ENCODE measurements at places on chromosomes 12 and 14. TPM values are rescaled to one million over a fixed set of nuclear protein-coding genes. Genes with fewer than 3 reads are reported as not detected.

DNA sequence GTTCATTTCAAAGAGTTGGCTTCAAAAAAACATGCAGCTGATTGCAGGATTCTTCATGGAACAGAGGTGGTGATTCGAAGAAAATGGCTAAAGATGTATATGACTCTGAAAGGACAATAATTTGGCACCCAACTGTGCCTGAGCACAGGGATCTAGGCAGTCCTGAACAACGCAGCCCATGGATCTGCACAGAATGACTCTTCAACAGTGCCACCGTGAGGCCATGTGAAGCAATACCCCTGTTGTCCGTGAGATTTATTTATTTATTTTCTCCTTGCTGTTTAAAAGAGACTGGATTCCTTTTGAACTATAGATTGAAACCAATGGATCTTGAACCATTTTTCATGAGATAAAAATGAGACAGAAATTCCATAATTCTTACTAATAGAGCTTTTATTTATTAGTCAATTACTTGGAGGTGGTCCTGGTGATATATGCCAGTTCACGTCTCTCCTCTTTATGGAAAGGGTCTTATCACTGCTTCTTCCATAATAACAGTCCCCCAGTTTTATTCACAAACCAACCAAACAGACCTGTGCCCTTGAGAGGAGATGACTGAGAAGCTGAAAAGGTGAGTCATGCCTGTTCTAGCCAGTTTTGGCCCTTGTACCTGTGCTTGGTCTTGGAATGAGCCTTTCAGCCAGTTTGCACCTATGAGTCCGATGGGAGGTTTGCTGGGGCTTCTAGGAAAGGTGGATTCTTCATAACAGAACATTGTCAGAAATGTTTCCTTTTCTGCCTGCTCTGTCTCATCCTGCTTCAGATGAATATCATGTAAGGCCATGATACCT lies 1598.3 kb downstream of the AACS start:
- DNase-seq, result peak; percentile 75

- peak; percentile 82 for DNase-seq
Observed at GRCh38 chr12:96399120-96399918, 920 bp downstream of the CDK17 start.

DNA sequence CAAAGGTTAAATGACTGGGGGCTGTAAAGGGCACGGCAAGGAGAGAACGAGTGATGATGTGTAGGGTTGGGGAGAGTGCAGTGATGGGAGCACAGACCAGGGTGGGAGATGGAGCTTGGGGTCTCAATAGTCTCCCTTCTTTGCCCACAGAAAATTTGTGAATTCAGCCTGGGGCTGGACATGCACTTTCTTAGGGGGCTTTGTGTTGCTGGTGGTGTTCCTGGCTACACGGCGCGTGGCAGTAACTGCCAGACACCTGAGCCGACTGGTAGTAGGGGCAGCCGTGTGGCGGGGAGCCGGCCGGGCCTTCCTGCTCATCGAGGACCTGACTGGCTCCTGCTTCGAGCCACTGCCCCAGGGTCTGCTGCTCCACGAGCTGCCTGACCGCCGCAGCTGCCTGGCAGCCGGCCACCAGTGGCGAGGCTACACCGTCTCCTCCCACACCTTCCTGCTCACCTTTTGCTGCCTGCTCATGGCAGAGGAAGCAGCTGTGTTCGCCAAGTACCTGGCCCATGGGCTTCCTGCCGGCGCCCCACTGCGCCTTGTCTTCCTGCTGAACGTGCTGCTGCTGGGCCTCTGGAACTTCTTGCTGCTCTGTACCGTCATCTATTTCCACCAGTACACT lies 1.7 kb downstream of the FITM1 start:
- DNase-seq, result no peak

- DNase-seq, result no peak
Observed at GRCh38 chr14:48974994-48975393, 611.2 kb downstream of the RPS29 start.

DNA sequence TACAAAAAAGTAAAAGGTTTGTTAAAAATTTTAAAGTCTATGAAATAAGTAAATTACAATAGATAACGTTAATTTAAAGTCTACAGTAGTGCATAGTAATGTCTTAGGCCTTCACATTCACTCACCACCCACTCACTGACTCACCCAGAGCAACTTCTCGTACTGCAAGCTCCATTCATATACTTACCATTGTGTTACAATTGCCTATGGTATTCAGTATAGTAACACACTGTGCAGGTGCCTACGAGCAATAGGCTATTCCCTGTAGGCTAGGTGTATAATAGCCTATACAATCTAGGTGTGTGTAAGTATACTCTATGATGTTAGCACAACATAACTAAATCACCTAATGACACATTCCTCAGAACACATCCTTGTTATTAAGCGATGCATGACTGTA lies 435.3 kb upstream of the TMTC1 start:
- no peak for DNase-seq

PAX9 gene
- total RNA-seq, result not detected

MYBPC1 gene
- not detected for total RNA-seq

Measured in neural progenitor cell (in vitro differentiated cells).